ENCODE measurements at places on chromosomes 2 and 18.

GRCh38 chr2:237625216-237625705 lies 2.1 kb upstream of the LRRFIP1 start:
- DNase-seq, result no peak

- no peak for DNase-seq
Observed at GRCh38 chr2:54456612-54457322, 640 bp downstream of the SPTBN1 start.

DNA sequence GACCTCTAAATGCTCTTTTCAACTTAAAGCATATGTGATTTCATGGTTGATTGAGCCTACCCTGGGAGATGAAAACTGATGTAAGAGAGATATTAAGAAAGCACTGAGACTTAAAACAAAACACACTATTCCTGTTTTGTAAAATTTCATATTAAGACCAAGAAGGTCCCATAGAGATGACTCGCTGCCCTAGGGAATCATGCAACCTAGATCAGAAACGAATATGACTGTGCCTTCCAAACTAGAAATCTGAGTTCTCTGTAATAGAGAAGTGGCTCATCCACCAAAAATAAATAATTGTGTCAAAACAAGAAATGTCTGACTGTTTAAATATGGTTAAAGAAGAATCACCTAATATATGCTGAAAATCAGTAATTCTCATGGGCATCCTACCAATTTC lies 776.8 kb upstream of the SOX11 start:
- no peak for DNase-seq

DNA sequence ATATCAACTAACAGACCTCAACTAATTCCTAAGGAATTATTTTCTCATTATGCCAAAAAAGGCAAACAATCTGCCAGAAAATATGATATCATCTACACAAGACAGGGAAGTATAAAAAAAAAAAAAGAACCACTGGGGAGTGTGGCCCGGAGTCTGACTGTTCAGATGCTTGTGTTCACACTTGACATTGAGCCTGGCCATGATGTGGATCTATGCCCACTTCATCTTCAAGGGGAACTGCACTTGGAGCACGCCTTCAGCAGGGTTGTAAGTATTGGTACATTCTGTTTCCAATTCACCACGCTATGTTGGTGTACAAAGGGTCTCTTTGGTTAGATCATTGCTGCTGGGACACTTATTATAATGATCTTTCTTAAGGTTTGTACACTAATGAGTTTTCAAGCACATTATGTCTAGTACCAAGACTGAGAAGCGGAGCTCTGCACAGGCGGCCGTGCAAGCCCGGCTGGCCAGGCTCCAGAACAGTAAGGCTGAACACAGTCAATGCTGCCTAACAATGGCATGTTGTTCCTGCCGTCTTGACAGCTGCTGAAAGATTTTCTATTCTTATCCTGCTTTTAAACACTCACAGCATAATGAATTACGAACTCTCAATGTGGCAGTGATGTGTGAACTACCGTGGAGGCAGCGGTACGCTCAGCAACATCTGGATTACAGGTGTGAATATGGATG lies 788.4 kb upstream of the SOX11 start:
- no peak for DNase-seq

DNA sequence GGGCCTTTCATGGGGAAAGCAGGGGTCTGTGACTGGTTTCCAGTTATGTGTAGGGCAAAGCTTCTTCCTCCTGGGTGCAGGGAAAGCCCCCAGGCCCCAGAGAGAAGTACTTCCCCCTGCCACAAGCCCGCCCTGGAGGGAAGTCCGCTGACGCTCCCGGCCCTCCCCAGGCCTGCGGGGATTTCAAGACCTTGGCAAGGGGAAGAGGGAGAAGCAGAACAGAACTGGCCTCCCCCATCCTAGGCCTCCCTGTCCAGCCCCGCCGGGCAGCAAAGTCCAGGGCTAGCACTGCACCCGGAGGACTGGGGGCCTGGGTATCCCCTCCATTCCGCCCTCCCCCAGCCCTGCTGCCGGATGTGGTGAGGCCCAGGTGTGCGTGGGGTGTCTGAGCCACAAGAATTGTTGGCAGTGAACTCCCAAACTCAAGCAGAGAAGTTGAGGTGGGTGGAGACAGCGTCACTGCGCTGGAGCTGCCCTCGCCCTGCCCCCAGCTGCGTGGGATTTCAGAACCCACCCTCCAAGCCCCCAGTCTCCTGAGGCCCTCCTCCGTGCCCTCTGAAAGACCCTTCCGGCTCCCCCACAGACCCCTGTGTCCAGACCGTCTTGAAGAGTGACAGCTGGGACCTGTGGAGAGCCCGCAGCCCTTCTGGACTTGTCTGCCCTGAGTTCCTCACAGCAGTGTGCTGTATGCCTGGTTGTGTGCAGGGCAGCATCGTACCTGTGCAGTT lies 1.1 kb upstream of the DUSP2 start:
- no peak for DNase-seq

GRCh38 chr2:177888581-177888980 lies 184.0 kb downstream of the PDE11A start:
- DNase-seq, result no peak

- no peak for DNase-seq
Observed at GRCh38 chr2:209696836-209697711, 74.6 kb upstream of the UNC80 start.

DNA sequence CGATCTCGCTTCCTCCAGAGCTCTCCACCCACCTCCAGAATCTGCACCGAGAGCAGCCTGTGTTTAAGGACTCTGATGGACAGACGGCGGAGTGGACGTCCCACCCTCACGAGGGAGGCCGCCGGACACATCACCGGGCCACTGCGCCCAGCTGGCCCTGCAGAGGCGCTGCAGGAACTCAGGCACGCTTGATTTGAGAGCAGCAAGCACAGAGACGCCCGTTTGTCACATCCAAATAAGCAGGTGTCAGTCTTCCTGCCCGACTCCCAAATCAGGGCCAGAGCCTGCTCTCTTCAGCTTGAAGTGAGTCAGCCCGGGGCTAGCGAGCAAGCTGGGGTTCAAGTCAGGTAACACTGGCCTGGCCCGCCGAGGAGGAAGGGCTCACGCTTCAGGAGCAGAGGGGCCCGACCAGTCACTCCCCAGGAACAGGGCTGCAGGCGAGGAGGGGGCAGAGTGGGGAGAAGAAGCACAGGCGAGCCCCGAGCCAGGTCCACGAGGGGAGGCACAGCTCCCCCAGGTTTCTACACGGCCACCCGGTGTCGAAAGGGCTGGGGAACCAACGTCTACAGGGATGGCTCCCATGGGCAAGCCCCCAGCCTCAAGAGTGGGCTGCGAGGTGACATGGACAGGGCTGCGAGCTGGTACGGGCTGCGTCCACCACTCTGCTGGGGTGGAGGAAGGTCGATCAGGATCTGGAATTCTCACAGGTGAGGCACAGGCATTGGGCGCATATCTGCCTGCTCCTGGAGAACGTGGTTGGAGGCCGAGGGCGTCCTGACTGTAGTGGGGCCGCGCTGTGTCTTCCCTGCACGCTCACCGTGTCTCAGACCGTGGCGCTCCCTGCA lies 52.5 kb upstream of the CTDP1 start:
- no peak for DNase-seq

DNA sequence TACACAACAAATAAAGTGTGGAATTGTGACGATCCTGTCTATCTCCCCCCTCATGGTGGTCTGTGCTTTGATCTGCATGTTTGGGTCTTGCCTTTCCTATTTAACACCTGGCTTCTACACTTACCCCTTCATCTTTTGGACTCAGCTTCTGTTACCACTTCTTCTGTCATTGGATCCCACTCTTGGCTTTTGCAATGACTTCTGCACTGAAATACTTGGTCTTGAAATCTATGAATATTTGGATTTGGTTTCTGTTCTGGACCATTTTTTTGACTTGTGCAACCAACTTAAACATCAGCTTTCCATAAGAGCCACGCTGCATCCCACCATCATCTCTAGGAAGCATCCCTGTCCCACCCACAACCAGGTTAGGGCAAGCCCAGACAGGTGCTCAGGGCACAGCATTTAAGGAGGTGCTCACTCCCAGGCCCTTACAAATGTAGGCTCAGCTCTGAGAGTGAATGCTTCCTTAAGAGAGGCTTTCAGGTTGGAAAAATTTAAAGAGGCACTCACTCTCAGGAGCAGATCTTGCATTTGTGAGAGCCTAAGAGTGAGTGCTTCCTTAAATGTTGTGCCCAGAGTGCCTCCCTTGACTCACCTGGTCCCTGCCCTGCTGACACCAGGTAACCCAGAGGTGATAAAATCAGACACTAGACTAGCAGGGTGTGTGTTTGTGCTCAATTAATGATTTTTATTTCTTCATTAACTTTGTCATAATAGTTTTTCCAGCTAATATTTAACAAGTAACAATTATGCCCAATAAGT lies 124.5 kb upstream of the SH3BP4 start:
- DNase-seq, result no peak

GRCh38 chr2:100041946-100042345 lies 100.4 kb downstream of the AFF3 start:
- no peak for DNase-seq

DNA sequence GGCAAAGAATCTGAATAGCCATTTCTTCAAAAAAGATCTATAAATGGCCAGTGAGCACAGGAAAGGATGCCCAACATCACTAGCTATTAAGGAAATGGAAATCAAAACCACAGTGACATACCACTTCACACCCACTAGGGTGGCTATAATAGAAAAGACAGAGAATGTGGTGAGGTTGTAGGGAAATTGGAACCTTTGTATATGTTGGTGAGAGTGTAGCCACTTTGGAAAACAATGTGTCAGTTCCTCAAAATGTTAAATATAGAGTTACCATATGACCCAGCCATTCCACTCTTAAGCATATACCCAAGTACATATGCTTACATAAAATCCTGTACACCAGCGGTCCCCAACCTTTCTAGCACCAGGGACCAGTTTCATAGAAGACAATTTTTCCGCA lies 152.8 kb downstream of the SMAD2 start:
- no peak for DNase-seq

GRCh38 chr2:98269274-98269673 lies 77.0 kb upstream of the CNGA3 start:
- DNase-seq, result no peak

DNA sequence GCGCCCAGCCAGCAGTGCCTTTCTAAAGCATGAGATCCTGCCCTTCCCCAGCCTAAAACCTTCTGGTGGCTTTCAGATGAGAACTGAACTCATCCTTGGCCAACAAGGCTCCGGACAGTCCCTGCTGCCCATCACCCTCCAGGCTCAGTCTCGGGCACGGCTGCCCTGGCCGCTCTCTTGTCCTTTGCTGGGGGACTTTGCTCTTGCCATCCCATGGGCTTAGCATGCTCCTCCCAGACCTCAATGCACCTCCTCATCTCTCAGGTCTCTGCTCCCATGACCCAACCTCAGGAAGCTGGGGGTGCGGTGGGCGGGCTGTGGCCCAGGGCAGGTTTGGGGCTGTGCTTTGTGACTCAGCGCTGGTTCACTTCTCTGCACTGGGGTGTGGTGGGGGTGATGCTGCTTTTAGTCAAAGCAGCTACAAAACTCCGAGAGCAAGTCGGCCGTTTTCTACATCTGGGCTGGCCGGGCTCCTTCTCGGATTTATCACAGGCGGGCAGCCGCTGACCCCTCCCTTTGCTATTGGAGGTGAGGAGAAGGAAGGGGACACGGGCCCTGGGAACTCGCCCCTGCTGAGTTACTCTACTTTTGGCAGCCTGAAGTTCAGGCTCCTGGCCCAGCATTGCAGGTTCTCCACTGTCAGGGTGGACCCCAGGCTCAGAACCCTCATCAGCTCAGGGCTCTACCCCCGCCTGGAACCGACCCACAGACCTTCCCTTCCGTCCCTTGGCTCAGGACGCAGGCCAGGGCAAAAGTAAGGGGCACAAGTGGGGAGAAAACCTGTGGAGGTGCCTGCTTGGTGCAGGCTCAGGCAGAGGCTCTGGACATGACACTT lies 90.6 kb upstream of the TAF1B start:
- no peak for DNase-seq

- DNase-seq, result no peak
Observed at GRCh38 chr2:230412846-230413245, 3.2 kb upstream of the SP100 start.

- peak; percentile 0 for DNase-seq
Observed at GRCh38 chr2:52810460-52810859, 957.1 kb upstream of the CHAC2 start.

DNA sequence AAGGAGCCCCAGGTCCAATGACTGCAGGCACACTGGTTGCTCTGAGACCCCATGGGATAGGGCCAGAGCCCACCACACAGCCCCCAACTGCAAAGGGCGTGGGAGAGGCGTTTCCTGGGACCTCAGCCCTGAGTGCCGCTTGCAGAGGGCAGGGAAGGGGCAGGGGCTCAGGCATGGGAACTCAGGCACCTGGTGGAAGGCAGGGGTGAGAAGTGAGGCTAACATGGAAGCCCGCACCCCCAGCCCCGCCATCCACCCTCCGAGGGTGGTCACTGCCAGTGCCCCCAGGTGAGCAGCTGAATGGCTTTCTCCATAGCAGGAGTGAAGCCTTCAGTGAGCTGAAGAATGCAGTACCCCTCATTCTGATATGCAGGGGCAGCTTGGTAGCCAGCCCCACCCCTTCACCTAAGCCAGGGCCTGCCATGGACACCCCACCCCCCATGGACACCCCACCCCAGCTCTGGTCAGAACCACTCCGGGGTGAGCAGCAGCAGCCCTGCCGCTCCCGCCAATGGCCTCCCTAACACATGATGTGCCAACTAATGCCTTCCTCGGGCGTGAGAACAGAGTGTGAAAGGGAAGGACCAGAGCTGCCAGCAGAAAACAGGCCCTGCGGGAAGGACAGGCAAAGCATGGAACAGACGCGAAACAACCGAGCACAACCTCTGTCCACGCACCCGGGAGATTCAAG lies 6.6 kb downstream of the KIF1A start:
- no peak for DNase-seq

GRCh38 chr2:191691016-191691735 lies 13.2 kb downstream of the NABP1 start:
- DNase-seq, result peak; percentile 67

GRCh38 chr2:232412986-232413385 lies 6.3 kb downstream of the ALPG start:
- DNase-seq, result no peak

GRCh38 chr18:22879293-22879692 lies 53.8 kb upstream of the RBBP8 start:
- DNase-seq, result no peak

Data from forelimb muscle (tissue), 1 donor.